ENCODE measurements at places on chromosomes 13 and 19.
A peak's percentile ranks its signal among the peaks of the same experiment; 100 is the strongest.

- DNase-seq: peak; percentile 41
These were observed 28.8 kb upstream of the TUBGCP3 start for GRCh38 chr13:112616586-112617362.

- DNase-seq: no peak
These were observed 1.2 kb downstream of the FRY start for GRCh38 chr13:32032759-32033158.

- DNase-seq: no peak
These were observed 84.2 kb upstream of the RNF113B start for GRCh38 chr13:98261165-98261702.

- DNase-seq: no peak
These were observed 482.2 kb downstream of the SLITRK5 start for GRCh38 chr13:88153353-88153752.

- DNase-seq: no peak
These were observed 114.5 kb downstream of the ATP11A start for GRCh38 chr13:112804374-112804773.

DNA sequence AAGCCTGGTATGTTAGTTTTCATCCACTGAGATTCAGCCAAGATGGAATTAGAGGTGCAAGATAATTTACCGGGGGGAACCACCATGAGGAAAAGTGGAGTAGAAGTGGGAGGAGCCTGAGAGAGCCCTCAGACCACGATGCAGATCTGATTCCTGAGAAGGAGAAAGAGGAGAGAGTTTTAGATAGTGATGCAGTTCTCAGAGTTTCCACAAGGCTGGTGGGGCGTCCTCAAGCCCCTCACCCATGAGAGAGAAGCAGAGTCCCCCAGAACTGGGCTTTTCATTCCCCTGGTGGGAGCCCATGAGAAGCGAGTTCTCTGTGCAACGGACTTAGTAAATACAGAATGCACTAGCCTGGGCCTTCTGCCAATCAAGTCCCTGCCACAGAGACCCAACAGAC is 18.1 kb downstream of the CEACAM5 start:
- no peak for DNase-seq

- DNase-seq: no peak
These were observed 82.4 kb downstream of the KCTD12 start for GRCh38 chr13:76803831-76804230.

GRCh38 chr19:10001899-10002298 is 8.4 kb downstream of the COL5A3 start:
- DNase-seq: no peak

- DNase-seq: no peak
These were observed 10.2 kb downstream of the UTP14C start for GRCh38 chr13:52034616-52035226.

GRCh38 chr13:110428313-110428712 is 121.2 kb downstream of the COL4A2 start:
- DNase-seq: no peak

GRCh38 chr13:50643060-50643459 is 200.4 kb downstream of the DLEU7 start:
- DNase-seq: no peak

DNA sequence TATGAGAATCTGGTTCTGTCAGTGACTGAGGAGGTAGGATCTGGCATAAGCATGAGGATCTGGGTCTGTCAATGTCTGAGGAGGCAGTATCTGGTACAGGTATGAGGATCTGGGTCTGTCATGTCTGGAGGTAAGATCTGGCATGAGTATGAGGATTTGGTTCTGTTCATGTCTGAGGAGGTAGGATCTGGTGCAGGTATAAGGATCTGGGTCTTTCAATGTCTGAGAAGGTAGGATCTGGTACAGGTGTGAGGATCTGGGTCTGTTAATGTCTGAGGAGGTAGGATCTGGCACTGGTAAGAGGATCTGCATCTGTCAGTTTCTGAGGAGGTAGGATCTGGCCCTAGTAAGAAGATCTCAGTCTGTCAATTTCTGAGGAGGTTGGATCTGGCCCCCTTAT is 12.4 kb upstream of the PDCD2L start:
- DNase-seq: no peak

- DNase-seq: no peak
These were observed 534 bp upstream of the HPN start for GRCh38 chr19:35040826-35041547.

- DNase-seq: no peak
These were observed 10.4 kb upstream of the SACS start for GRCh38 chr13:23443878-23444277.

DNA sequence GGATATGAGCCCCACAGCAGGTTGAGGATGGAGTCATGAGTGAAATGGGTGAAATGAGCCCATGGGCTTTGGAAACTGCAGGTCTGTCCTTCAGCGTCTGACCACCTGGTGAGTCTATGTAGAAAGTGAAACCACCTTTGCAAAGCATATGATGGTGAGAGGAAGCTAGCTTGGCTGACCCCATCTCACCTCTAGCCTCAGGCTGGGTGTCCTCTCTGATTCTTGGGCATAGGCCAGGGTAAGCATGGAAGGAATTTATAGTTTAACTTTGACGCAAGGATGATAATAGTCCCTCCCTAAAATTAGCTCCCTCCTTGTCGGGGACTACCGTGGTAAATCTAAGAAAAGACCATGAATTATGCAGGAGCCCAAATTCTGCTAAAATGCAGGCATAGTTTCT is 16.8 kb upstream of the PSG9 start:
- no peak for DNase-seq

DNA sequence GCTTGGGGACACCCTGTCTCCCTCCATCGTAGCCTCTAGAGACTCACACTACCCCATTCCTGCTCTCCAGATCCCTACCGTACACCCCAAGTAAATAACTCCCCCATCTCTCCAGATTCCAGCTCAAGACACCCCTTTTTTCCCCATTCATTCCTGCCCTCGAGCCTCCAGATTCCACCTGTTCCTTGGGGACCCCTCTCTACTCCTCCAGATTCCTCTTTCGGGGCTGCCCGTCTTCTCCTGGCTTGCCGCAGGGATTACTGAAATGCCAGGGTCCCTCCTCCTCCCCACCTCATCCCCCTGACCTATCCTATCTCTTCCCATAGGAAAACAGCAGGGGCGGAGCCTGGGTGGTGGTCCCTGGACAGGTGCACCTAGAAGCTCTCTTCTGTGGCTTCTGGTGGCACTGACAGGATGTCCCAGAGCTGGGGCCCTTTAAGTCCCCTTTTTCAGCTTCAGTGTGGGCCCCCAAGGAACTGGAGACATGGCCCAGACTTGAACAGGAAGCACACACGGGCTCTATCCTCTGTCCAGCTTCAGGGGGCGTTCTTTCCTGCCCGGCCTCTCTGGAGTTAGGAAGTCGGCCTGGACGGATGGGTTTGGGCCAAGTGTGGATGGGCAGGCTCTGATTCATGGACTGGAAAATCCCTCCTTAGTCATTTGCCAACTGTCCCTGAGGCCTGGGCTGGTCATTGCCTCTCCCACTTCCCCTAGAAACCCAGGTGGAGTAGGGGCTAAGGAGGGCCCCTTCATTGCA is 1.2 kb downstream of the ZSWIM4 start:
- no peak for DNase-seq

GRCh38 chr13:43036351-43037250 is 13.2 kb downstream of the DNAJC15 start:
- DNase-seq: no peak

DNA sequence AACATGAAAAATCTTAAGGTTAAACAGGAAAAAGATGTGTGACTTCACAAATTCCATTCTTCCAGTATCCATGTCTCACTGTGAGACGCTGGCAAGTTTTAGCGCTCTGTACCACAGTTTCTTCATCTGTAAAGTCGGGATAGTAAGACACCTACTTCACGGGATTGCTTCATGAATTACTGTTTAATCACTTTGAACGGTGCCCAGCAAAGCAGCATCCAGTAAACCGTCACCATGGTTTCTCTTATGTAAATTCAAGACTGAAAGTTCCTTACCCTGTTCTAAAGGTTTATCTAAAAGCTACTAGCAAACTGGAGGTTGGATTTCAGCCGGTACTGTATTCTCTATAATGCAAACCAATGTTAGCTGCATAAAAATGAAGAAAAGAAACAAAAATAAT is 53.5 kb downstream of the KATNAL1 start:
- DNase-seq: no peak

DNA sequence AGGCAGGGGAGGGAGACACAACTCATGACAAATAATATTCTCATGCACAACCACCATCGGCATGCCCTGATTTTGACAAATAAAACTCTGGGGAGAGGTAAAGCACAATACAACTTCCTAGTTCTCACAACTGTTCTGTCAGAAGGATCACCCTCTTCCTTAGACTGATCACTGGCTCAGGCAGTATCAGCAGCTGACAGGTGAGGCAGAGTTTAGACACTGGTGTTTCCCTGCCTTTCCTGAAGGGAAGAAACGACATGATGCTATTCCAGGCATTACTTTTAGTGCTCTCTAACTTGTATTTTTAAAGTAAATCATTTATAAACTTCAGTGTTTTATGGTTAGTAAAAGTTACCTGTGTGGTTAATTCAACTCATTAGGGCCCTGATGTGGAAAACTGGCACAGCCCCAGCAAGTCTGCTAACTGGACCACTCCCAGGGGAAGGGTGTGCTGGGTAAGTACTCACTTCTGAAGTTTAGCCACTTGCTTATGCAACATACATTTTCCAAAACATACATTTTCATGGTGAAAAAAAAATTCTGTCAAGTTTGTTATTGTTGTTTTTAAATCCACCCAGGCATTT is 82.8 kb downstream of the CRYL1 start:
- no peak for DNase-seq

- DNase-seq: no peak
These were observed 336.9 kb upstream of the HTR2A start for GRCh38 chr13:47233734-47234133.

DNA sequence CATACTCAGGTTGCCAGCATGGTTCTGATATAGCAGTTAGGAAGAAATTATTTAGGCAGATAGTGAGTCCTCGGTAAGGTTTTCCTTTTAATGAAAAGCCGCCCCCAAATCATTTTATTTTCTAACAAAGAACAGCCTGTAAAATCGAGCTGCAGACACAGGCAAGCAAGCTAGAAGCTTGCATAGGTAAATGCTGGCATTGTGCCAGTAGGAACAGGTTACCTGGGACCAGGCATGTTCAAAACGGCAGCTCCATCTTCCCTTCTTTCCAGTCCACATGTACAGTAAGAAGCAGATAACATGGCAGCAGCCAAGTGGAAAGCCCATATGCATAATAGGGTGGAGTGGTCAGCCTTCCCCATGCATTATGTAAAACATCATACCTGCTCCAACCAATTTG is 71.1 kb downstream of the UGGT2 start:
- no peak for DNase-seq

DNA sequence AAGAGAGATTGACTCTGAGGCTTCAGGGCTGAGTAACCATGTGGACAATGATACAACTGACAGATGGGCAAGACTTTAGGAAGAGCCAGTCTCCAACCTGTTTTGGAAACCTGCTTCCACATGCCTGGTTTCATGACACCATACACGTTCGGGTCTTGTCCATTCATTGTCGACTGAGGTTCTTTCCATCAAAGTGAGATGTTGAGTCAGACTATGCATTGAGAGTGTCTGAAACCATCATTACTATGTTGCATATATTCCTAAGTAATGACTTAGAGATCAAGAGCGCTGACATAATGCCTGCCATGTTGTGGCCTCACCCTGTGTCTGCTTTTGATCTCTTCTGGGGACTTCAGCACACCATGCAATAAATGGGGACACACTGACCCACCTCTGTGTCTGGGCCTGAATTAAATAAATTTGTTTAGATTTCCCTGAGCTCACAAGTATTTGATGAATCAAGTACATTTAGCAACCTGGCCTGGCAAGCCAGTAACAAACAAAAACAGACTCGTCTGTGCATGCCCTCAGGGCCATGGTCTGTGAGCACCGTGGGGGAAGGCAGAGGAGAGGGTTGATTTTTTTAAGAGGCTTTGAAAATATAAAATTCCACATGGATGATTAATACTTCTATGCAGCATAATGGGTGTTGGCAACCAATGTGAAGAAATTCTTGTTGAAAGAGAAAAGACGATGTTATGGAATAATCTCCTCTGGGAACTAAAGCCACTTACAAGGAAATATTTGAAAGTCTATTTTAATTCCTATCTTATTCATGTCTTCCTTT is 49.9 kb upstream of the UBAC2 start:
- no peak for DNase-seq

GRCh38 chr19:17441241-17442021 is 7.0 kb downstream of the TMEM221 start:
- peak; percentile 50 for DNase-seq

- no peak for DNase-seq
These were observed 72.9 kb downstream of the ARHGEF7 start for GRCh38 chr13:111187960-111188541.

DNA sequence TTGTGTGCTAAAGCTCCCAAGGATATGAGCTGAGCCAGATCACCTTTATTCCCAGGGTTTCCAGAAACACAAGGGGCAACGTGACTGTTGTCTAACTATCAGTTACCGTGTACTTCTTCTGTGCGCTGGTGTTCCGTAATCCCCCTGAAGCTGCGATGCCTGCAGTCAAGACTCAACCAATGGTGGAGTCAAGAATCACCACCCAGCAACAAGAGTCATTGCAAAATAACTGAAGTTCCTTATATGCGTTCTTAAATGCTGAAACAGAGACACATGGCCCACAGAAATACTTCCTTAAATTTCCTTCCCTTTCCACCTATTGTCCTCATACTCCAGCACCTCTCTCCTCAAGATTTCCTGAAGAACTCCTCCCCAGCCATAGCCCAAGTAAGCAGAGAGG is 200.2 kb downstream of the KATNAL1 start:
- DNase-seq: no peak

- DNase-seq: no peak
These were observed 66.9 kb downstream of the CYSLTR2 start for GRCh38 chr13:48720621-48721020.

DNA sequence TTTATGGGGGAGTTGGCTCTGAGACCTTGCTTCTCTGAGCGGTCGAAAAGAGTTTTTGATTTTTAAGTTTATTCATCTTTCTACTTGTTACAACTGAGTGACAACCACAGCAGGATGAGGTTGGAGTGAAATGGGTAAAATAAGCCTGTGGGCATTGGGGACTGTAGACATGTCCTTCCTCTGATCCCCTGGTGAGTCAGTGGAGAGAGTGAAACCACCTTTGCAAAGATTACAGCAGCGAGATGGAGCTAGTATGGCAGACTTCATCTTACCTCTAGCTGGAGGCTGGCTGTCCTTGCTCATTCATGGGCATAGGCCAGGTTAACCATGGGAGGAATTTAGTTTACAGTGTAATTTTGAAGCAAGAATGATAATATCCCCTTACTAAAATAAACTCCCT is 30.9 kb upstream of the PSG9 start:
- no peak for DNase-seq

DNA sequence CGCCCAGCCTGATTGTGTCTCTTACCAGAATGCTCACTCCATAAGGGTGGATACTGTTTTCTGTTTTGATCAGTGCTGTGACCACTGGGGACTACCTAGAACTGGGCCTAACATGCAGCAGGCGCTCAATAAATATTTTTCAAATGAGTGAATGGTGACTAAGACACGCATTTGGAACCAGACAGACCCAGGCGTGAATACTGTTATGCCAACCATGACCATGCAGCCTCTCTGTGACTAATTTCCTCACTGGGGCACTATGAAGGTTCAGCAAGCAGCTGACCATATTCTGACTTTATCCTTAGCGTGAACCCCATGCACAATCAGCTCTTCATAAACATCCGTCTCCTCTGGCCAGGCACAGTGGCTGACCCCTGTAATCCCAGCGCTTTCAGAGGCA is 13.0 kb upstream of the SPC24 start:
- no peak for DNase-seq

Measured in activated T-cell treated with anti-CD3 and anti-CD28 coated beads, Interleukin-2, amount 50 U/mL, for 48 hours (primary cell).